ENCODE measurements at places on chromosomes 16 and 17.
A peak's percentile ranks its signal among the peaks of the same experiment; 100 is the strongest.

- no peak for DNase-seq
Observed at GRCh38 chr16:57761301-57761700, 25.7 kb downstream of the KATNB1 start.

- DNase-seq: no peak
Observed at GRCh38 chr16:13594823-13595222, 325.1 kb upstream of the ERCC4 start.

DNA sequence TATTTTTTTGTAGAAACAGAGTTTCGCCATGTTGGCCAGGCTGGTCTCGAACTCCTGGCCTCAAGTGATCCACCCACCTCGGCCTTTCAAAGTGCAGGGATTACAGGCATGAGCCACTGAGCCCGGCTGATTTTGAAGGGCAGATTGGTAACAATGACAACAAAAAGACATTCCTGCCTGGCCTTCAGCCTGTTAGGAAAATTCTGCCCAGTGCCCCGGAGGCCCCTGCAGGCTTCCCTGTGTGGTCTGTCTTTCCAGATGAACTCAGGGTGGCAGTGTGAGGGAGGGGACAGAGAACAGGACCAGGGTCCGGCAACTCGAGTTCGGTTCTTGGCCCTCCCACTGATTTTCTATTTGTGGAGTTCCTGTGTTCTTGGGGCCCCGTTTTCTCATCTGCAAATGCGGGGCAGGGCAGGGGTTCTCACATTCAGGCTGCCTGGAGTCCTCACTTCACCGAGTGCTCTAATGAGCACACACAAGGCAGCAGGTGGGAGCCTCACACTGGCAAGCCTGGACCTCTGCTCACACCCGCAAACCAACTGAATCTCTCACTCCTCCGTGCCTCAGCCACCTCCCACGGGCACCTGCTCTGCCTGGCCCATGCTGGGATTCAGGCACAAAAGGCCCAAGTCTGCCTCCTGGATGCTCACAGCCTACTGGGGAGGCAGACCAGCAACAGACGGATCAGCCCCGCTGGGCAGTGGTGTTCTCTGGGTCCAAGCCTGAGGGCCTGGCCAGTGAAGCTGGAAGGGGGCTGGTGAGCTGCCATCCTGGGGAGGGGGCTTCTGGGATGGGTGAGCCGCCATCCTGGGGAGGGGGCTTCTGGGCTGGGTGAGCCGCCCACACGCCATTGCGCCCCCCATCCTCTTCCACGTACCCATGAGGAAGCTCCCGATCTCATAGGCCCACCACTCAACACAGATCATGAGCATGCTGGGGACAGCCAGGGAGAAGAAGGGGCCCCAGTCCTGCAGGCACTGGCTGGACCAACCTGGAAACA lies 10.3 kb downstream of the SLC47A2 start:
- no peak for DNase-seq

GRCh38 chr16:23288209-23288608 lies 13.9 kb upstream of the SCNN1B start:
- no peak for DNase-seq

- DNase-seq: no peak
Observed at GRCh38 chr16:85348911-85349334, 236.7 kb upstream of the CIBAR2 start.

GRCh38 chr17:79930877-79931816 lies 91.9 kb upstream of the CBX4 start:
- no peak for DNase-seq

DNA sequence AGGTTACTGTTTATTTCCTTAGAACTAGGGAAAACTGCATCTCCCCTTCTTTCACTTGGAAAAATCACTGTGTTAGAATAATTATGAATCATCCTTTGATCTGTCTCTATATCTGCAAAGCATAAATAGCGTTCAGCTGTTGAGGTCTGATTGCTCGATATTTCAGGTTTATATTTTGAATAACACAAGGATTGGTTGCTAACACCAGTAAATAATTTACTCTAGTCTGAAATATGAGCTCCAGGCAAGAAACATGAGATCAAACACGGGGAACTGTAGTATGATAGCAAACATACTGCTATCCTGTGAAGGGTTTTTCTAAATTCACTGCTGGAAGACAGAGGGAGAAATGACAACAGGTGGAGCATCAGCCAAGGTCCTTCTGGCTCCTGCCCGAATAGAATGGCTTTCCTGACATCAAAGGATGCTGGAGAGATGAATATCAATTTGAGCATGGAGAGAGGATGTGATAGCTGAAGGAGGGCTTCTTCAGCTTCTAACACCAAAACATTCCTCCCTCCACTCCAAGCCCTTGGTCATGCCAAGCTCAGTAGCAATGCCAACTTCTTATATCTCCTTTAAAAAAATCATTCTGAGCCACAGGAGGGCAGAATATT lies 450.3 kb downstream of the SHISA9 start:
- DNase-seq: no peak

GRCh38 chr17:48071654-48072053 lies 23.5 kb downstream of the NFE2L1 start:
- DNase-seq: no peak

GRCh38 chr16:67773099-67773498 lies 33.3 kb downstream of the RANBP10 start:
- no peak for DNase-seq

DNA sequence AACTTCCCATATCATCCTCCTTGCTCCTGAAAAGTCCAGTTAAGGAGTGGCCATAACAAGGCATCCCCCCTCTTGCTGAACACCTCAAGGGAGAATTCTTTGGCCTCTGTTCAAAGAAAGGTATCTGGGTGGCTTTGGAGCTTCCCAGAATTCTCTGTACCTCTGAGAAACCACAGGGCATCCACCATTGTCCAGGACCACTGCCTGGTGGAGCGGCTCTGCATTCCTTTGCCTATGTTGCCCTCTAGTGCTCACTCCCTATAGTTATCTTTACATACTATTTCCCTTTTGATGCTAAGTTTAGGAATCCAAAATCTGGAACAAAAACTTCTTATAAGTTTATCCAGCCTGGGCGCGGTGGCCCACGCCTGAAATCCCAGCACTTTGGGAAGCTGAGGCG lies 30.3 kb downstream of the CHD9NB start:
- DNase-seq: peak; percentile 49

DNA sequence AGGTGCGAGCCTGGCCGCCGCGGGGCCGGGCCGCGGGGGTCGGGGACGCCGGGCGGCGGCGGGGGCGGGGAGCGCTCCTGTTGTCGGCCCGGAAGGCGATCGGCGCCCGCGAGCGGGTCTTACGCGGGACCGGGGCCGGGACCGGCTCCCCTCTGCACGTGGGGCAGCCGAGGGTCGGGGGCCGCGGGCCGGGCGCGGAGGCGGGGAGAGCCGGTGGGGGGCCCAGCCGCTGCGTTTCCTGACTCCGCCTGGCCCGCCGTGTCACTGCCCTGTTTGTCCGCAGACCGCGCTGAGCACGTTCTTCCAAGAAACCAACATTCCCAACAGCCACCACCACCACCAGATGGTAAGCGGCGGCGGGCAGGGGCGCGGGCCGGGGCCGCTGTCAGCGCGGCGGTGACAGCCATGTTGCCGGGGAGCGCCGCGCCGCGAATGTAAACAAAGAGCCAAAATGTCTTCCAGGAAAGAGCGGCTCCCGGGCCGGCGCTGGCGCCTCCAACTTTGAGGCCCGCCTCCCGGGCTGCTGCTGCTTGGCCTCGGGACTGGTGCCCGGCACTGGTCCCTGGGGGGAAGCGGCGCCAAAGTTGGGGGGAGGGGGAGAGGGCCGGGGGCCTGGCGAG lies 586 bp downstream of the UBALD2 start:
- DNase-seq: peak; percentile 54

DNA sequence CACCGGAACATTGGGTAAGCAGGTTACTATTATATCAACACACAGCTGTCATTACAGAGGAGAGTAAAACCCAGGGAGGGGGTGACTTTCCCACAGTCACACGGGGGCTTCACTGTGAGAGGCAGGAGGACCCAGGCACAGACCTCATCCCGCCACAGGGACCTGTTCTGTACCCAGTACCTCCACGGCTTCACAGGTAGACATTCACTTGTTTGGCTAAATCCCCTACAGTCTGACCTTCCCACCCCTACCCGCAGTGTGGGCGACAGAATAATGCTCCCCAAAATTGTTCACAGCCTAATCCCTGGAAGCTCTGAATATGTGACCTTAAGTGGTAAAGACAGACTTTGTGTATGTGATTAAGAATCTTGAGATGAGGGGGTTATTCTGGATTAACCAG lies 16.5 kb downstream of the LITAF start:
- no peak for DNase-seq

- DNase-seq: no peak
Observed at GRCh38 chr17:22272363-22273146, 580.2 kb downstream of the KCNJ18 start.

GRCh38 chr16:55494994-55495421 lies 13.9 kb upstream of the LPCAT2 start:
- DNase-seq: peak; percentile 97

- no peak for DNase-seq
Observed at GRCh38 chr17:79877041-79877440, 37.8 kb upstream of the CBX4 start.

DNA sequence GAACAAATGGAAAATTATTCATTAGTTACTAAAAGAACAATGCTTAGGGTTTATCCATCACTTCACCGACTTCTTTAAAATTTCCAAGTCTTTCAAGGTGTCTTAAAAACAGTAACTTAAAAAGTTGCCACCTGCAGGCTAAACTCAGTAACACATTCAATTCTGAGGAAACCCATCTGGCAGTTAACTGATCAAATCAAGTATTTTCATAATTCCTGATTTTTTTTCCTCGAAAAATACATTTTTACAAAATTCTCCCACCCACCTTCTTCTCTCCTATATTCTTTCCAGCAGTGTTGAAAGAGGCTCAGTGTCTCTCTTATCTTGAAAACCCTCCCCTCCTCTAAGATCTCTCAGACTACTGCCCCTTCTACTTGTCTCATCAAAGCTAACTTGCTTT lies 29.9 kb downstream of the PARN start:
- peak; percentile 32 for DNase-seq

DNA sequence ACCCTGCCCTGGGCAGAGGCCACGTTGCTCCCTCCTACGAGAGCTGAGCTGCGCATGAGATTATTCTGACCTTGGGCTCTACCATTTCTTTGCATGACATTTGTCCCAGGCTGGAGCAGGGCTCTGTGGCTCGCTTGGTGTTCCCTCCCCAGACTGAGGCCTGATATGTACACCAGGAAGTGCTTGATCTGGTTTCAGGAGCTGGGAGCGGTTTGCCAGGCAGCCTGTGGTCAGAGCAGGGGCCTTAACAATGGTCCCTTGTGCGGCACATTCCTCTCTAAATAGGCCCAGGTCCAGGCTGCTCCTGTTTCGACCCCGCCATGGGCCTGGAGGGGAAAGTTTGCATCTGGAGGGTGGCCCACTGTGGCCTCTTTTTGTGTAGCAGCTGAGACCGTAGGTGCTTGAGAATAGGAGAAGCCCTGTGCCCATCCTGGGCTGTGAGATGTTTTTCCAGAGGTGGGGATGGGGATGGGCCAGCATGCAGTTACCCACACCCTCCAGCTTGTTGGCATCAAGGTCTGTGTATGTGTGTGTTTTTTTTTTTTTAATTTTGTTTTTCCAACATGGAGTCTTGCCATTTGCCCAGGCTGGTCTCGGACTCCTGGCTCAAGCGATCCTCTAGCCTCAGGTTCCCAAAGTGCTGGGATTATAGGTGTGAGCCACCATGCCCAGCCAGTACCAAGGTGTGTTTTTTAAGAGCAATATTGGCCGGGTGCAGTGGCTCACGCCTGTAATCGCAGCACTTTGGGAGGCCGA lies 253.9 kb downstream of the SEC14L1 start:
- DNase-seq: no peak

DNA sequence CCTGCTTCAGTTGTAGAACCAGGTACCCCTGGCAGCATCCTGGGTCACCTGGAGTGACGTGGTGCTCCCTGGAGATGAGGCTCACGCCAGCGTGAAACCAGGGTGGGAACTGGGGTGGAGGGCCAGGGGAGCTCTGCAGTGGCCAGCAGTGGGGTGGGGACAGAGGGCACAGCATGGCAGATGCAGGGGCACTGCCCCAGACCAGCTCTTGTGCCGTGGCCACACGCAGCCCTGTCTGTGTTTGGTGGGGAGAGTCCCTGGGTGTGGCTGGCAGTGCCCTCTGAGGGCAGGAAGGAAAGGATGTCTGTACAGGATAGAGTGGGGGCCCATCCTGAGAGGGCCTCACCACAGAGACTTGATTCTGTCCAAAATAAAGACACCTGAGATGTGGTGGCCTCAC lies 24.5 kb downstream of the ZNF750 start:
- DNase-seq: no peak

DNA sequence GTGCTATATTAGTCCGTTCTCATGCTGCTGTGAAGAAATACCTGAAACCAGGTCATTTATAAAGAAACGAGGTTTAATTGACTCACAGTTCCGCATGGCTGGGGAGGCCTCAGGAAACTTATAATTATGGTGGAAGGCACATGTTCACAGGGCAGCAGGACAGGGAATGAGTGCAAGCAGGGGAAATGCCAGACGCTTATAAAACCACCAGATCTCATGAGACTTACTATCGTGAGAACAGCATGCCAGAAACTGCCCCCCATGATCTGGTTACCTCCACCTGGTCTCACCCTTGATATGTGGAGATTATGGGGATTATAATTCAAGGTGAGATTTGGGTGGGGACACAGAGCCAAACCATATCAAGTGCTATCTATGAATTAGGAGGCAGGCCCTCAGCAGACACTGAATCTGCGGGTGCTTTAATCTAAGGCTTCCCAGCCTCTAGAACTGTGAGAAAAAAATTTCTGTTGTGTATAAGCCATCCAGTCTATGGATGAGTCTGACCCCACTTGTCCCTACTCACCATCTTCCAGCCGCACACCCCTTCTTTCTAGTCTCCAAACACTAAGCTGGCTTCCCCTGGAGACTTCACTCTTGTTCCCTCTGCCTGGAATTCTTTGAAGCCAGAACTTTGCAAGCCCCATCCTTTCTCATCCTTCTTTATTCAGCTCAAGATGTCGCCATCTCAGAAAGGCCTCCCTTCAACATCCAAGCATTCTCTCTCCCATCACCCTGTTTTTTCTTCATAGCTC lies 772 bp upstream of the NUP93 start:
- DNase-seq: peak; percentile 17

- DNase-seq: no peak
Observed at GRCh38 chr17:19021622-19022083, 17.1 kb upstream of the FAM83G start.

DNA sequence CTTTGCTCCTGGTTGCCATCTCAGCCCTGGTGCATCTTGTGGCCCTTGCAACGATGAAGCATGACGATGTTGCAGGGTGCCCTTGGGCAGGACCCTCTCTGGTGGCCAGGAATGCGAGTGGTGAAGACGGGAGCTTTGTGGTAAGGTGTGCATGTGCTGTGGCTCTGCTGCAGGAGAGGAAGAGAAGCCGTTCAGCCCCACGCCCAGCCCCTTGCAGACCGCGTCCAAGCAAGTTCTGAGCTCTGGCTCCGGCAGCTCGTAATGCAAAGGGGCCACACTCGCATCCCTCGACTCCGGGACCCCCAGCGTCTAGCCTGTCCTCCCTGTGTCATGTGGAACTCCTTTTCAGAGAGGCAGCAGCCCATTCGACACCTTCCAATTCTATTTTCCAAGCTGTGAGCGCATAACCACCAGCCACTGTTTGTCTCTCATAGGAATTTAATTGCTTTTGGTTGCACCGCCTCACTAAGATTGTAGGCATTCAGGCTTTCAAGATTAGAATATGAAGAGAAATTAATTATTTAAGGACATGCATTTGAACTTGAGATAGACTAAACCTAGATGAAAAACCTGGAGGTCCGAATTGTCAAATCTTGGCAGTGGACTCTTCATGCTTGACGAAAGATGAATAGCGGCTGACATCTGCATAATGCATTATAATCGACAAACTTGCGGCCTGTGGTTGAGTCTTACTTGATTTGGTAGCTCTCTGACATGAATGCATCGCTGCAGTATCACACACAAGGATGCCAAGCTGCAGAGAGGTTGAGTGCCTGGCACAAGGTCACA lies 21.1 kb upstream of the KCNG4 start:
- DNase-seq: no peak

- no peak for DNase-seq
Observed at GRCh38 chr16:6946802-6947201, 385.8 kb upstream of the RBFOX1 start.

Data from fibroblast of skin of back (primary cell).